ENCODE measurements at places on chromosomes 11 and 22.

- no peak for DNase-seq
Measured at GRCh38 chr11:113396690-113397089, 9.1 kb downstream of the ANKK1 start.

DNA sequence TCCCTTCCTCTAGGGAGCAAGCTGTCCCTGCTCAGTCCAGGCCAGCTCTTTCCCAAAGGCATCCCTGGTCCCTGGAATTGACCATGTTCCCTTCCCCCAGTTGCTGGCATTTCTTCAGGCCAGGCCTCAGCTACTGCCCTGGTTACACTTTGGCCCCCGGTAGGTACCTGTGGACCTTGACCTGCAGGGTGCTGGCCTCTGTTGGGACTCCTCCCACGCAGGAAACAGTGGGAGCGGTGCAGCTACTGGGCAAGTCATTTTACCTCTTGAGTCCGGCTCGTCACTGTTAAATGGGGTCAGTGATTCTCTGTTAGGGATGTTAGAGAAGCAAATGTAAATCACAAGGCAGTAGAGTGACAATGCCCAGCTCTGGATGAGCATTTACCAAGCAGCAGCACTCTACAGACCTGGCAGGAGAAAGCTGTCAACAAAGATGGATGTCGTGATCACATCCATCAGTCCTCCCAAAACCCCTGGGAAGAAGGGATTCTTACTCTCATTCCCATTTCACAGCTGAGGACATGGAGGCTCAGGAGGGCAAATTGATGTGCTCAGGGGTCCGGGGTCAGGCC, 16.9 kb downstream of the MYO7A start:
- no peak for DNase-seq

- no peak for DNase-seq
Measured at GRCh38 chr11:11586465-11586864, 35.3 kb downstream of the GALNT18 start.

DNA sequence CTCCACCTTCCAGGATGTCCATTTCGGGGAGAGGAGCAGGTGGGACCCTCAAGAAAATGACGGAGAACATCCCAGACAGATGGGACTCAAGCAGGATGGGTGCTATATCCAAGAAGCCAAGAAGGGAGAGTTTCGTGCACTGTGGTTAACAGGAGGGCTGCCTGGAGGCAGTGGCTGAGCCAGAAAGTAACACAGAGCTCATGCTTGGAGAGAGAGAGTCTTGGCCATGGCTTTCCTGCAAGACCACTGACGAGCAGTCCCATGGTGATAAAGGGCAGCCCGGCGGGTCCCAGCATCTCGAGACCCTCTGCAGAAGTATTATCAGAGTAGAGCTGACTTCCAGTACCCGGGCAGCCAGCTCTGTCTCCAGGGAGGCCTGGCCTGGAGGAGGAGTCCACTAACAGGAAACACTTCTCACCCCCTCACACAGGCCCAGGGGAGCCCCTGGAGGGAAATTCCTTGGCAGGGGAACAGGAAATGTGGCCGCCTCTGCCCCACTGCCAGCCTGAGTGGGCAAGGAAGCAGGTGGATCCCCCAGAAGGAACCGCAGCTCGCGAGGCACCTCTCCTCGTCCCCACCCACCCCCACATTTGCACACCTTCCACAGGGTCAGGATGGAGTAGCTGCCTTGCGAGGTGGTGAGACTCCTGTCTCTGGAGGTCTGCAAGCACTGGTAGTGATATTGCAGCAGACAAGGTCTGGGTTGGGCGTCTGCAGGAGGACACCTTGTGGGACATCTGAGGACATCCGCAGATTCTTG, 32.2 kb downstream of the CYTH4 start:
- peak; percentile 37 for DNase-seq

DNA sequence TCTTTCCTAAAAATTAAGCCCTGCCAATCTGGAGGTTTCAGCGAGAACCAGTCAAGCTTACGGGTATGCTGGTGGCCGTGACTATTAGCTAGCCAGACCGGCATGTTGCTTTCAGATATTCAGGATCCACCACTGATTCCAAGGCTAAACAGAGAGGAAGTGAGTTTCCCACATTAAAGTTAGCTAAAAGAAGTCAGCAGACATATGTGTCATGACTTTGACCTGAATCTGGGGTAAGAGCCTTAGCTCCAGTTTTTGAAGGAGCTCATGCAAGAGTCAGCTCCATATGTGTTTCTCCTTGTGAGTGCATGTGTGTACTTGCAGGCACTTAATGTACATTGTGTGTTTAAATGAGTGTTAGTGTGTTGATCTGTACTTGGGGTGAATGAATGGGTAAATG, 1.4 kb downstream of the ZFPL1 start:
- DNase-seq, result no peak

Measured in stimulated activated CD4-positive, alpha-beta T cell treated with anti-CD3 and anti-CD28 coated beads, Interleukin-1b, Interleukin-23, amount 100 ng/mL, for 48 hours (primary cell).